ENCODE measurements at places on chromosomes 1 and 21. TPM values are rescaled to one million over a fixed set of nuclear protein-coding genes. Genes with fewer than 3 reads are reported as not detected.

Gene LCE3E
- not detected for total RNA-seq

Gene ZYG11A
- 1.3 TPM for total RNA-seq

Gene TCP10L
- total RNA-seq, result 0.58 TPM

Gene DNASE2B
- total RNA-seq, result not detected

Gene KRTAP23-1
- total RNA-seq, result not detected

Gene BGLAP
- 2.7 TPM for total RNA-seq

- no peaks in the 10 kb centered on the region for H3K27me3 ChIP-seq
- peaks cover 56% of the 10 kb centered on the region for H3K4me1 ChIP-seq
- no peak overlapping the region for H3K27ac ChIP-seq
- H3K4me3 ChIP-seq, result no peak overlapping the region
- peaks cover 26% of the 10 kb centered on the region for H3K36me3 ChIP-seq
These were observed 18.4 kb downstream of the CAPZA1 start for GRCh38 chr1:112638110-112638428.

- H3K27ac ChIP-seq, result no peak overlapping the region
- peaks cover 69% of the 10 kb centered on the region for H3K27me3 ChIP-seq
- H3K4me3 ChIP-seq, result no peak overlapping the region
- H3K4me1 ChIP-seq, result peaks cover 9% of the 10 kb centered on the region
- DNase-seq, result no peak
- H3K36me3 ChIP-seq, result no peaks in the 10 kb centered on the region
These were observed 1.4 kb downstream of the PEAR1 start for GRCh38 chr1:156894711-156895454.

DNA sequence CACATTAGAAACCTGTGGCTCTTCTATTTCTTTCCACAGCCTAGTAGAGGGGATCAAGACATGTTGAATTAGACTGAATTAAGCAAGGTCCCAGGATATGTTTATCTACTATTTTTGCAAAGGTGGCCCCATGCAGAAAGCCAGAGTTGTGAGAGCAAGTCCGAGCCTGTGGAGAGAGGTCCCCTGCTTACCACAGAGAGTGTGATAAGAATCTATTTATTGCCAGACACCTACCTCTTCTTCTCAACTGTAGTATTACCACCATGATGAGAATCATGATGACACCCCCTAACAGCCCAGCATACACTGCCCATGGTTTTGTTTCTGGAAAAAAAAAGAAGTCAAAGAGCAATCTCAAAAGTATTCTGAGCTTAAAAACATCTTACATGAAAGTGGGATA lies 23.0 kb downstream of the SLAMF1 start:
- peaks cover 84% of the 10 kb centered on the region for H3K36me3 ChIP-seq
- H3K4me3 ChIP-seq, result peak overlapping the region; percentile 55
- no peak for DNase-seq
- H3K27me3 ChIP-seq, result no peaks in the 10 kb centered on the region
- H3K4me1 ChIP-seq, result peaks cover 95% of the 10 kb centered on the region
- peak overlapping the region; percentile 83 for H3K27ac ChIP-seq

- H3K36me3 ChIP-seq, result peaks cover 28% of the 10 kb centered on the region
- peak overlapping the region; percentile 86 for H3K27ac ChIP-seq
- no peaks in the 10 kb centered on the region for H3K27me3 ChIP-seq
- peak overlapping the region; percentile 66 for H3K4me3 ChIP-seq
- H3K4me1 ChIP-seq, result peaks cover 48% of the 10 kb centered on the region
These were observed 12.5 kb downstream of the CHML start for GRCh38 chr1:241627453-241628259.

DNA sequence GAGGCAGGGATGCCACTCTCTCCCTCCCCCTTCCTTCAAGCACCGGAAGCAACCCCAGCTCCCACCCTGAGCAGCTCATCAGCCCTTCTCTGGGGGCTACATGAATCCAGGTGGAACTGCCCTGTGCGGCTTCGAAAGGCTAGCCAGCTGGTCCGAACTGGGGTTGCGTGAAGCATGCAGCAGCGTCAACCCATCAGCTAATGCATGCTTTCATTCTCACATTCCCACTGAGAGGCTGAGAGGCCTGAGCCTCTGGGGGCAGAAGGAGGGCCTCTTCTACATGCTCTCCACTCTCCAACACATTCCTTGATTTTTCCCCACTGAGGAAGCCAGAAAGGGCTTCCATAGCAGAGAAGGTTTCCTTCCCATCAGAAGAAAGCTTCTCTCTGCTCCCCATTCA lies 5.6 kb downstream of the RXRG start:
- H3K27ac ChIP-seq, result no peak overlapping the region
- peaks cover 31% of the 10 kb centered on the region for H3K27me3 ChIP-seq
- DNase-seq, result no peak
- H3K4me3 ChIP-seq, result no peak overlapping the region

- no peak overlapping the region for H3K27ac ChIP-seq
- no peak overlapping the region for H3K4me3 ChIP-seq
- H3K27me3 ChIP-seq, result peaks cover 30% of the 10 kb centered on the region
These were observed 65.5 kb upstream of the RGS7 start for GRCh38 chr1:241422470-241422869.

GRCh38 chr21:38325216-38325615 lies 68.4 kb downstream of the KCNJ15 start:
- H3K27me3 ChIP-seq, result no peaks in the 10 kb centered on the region
- H3K4me3 ChIP-seq, result no peak overlapping the region
- no peak for DNase-seq
- H3K27ac ChIP-seq, result no peak overlapping the region
- no peaks in the 10 kb centered on the region for H3K4me1 ChIP-seq
- no peaks in the 10 kb centered on the region for H3K36me3 ChIP-seq

- no peak overlapping the region for H3K4me3 ChIP-seq
- H3K36me3 ChIP-seq, result no peaks in the 10 kb centered on the region
- no peak for DNase-seq
- H3K27ac ChIP-seq, result no peak overlapping the region
These were observed 64.6 kb downstream of the LHX8 start for GRCh38 chr1:75198761-75199160.

DNA sequence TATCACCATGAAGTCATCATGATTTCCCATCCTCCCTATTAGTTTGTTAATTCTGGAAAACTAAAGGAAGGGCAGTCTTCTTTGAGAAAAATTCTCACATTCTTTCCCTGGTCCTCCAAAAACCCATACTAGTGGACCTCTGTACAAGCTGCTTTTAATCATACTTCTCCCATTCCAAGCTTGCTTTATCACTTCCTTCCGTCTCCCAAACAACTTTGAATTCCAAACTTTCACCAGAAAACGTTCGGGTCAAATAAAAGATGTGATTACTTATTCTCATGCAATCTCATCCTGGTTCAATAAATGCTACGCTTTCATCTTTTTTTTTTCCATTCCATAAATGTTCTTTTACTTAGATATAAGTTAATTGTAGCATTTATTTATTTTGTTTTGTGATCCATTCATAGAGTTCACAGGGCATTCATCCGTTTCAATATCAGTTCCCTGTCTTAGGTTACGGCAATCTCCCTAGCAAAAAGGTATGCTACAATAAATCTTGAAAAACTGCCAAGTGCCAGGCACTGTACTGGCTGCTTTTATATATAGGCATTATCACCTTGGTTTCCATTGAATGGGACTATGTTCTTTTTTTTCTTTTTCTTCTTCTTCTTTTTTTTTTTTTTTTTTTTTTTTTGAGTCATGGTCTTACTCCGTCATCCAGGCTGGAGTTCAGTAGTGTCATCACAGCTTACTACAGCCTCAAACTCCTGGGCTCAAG lies 100.2 kb upstream of the GREM2 start:
- no peak overlapping the region for H3K27ac ChIP-seq
- H3K27me3 ChIP-seq, result no peaks in the 10 kb centered on the region
- no peaks in the 10 kb centered on the region for H3K4me1 ChIP-seq
- H3K36me3 ChIP-seq, result no peaks in the 10 kb centered on the region
- no peak for DNase-seq

- peaks cover 48% of the 10 kb centered on the region for H3K36me3 ChIP-seq
These were observed 11.8 kb upstream of the TMEM39B start for GRCh38 chr1:32060914-32061313.

DNA sequence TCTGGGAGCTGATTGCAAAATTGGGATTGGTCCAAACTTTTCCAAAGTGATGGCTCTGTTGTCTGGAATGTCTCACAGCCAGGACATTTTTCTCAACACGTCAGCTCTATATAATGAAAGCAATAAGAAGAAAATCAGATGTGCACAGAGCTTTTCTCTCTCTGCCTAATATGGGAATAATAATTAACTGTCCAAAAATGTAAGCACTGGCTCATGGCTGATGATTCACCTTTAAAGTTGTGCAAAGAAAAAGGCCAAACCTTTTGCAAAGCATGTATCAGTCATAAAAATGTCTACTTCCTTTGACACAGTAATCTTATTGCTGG lies 30.4 kb downstream of the ZNF281 start:
- DNase-seq, result no peak
- no peaks in the 10 kb centered on the region for H3K27me3 ChIP-seq
- H3K27ac ChIP-seq, result no peak overlapping the region
- H3K4me1 ChIP-seq, result peaks cover 39% of the 10 kb centered on the region

GRCh38 chr1:1013922-1014648 lies 788 bp downstream of the ISG15 start:
- no peak for DNase-seq
- H3K27me3 ChIP-seq, result peaks cover 2% of the 10 kb centered on the region
- H3K36me3 ChIP-seq, result peaks cover 7% of the 10 kb centered on the region
- peak overlapping the region; percentile 97 for H3K27ac ChIP-seq

GRCh38 chr21:38842079-38842478 lies 36.4 kb downstream of the ETS2 start:
- no peak overlapping the region for H3K4me3 ChIP-seq
- peaks cover 14% of the 10 kb centered on the region for H3K27me3 ChIP-seq
- no peak overlapping the region for H3K27ac ChIP-seq

Data from activated B cell treated with CpG ODN at 0.5 μM for 24 hours (primary cell).